ENCODE measurements at places on chromosomes 16 and 17. TPM values are rescaled to one million over a fixed set of nuclear protein-coding genes. Genes with fewer than 3 reads are reported as not detected.

DNA sequence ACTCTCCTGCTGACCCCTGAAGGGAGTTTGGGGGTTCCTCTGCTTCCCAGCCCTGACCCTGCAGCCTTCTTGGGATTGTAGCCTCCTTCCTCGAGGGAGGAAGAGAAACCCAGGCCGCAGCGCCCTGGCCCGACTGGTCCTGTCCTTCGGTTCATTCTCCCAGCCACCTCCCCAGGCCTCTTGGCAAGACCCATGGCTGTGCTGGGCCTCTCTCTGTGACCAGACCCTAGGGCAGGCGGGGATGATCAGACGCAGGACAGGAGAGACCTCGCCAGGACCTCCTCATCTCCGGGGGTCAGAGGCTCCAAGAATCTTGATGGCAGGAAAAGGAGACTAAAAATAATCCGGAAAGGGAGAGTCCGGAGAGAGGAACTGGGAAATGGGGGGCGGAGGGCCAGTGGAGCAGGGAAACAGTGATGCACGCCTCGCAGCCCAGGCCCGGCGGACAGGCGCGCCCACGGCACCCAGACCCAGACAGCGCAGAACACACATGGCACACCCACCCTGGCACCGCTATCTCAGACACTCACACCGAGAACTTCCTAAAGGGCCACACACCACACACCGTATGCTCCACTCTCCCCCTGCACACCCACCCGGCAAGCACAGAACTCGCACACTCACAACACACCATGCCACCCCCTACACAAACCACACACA, 1.2 kb downstream of the ARHGEF15 start:
- DNase-seq, result no peak

GRCh38 chr17:10072556-10073425, 125.6 kb downstream of the GAS7 start:
- no peak for DNase-seq

DNA sequence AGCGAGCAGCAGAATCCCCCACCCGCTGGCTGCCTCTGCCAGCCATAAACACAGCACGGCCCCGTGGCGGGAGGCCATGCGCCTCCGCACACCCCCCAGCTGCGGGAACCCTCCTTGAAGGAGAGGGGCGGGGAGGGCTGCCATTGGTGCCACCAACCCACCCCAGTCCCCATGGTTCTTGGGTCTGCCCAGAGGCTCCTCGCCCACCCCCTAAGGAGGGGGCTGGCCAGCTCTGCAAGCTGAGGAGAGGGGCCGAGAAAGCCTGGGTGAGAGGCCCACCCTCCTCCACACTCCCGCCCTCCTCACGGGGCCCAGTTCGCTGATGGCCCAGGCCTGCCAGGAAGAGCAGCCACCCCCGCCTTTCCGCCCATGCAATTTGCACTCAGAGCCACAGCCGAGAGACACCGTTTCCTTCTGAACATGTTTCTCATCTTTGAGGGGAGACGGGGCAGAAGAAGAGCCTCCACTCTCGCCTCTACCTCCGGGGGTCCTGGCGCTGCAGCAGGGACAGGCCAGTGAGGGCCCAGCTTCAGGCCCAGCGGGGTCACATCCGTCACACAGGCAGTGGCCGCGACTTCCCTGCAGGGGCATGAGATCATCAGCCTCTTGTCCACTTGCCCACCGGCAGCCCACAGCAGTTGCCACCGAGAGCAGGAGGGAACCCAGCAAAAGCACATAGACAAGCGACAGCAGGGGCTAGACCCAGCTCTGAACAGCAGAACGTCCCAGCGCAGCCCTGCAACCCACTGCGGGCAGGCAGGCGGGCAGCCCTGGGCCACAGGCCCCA, 23.0 kb downstream of the KATNB1 start:
- peak; percentile 45 for DNase-seq

DNA sequence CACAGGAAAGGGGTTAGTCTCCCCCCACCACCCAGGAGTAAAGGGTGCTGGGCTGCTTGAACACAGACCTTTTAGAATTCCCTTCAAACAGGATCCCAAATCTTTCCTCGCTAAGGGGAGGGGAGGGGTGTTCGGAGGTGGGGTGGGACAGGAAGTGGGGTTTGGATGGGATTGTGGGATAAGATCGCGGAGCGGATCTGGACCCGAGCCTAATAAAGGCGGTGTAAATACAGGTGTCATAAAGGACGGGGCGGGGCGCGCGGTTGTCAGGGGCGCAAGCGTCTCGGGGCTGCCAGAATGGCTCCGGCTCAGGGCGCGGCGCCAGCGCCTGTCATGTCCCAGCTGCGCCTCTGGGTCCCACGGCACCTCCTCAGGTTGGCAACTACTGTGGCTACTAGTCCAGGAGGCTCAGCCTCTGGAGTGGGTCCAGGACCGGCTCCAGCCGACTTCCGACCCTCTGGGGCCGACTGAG, 59.8 kb upstream of the FBXO47 start:
- peak; percentile 81 for DNase-seq

GRCh38 chr17:65048441-65048840, 8.1 kb downstream of the GNA13 start:
- no peak for DNase-seq

- peak; percentile 76 for DNase-seq
Measured at GRCh38 chr16:81779536-81780320, 637 bp downstream of the PLCG2 start.

- DNase-seq, result no peak
Measured at GRCh38 chr16:71467810-71468209, 5.8 kb upstream of the ZNF23 start.

DNA sequence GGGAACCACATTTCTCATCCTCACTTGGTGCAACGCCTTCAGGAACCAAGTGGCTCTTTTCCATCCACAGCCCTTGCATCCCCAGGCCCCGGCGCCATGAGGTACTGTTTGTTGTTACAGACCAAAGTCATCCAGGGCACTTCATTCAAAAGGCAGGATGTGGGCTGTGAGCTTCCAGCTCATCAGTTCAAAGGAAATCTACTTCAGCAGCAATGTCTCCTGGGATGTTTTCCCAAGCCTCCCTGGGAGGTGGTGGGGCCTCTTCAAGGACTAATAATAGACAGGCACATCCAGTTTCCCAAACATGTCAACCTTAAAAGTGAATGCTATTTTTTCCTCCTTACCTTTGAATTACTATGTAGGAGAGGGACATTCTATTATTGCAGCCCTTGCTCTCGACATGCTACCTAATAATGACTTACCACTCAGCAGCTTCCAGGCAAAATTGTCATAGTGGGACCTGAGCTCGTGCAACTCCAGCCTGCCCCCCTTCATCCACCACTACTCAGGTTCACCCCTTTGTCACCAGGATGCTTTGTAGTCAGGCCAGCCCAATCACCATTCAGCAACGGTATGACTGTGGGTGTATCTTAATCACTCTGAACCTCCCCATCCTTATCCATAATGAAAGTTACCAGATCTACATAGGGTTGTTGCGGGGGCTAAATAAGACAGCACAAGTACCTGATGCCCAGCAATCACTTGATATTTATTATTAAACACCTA, 1.7 kb upstream of the PRKCB start:
- DNase-seq, result no peak

DNA sequence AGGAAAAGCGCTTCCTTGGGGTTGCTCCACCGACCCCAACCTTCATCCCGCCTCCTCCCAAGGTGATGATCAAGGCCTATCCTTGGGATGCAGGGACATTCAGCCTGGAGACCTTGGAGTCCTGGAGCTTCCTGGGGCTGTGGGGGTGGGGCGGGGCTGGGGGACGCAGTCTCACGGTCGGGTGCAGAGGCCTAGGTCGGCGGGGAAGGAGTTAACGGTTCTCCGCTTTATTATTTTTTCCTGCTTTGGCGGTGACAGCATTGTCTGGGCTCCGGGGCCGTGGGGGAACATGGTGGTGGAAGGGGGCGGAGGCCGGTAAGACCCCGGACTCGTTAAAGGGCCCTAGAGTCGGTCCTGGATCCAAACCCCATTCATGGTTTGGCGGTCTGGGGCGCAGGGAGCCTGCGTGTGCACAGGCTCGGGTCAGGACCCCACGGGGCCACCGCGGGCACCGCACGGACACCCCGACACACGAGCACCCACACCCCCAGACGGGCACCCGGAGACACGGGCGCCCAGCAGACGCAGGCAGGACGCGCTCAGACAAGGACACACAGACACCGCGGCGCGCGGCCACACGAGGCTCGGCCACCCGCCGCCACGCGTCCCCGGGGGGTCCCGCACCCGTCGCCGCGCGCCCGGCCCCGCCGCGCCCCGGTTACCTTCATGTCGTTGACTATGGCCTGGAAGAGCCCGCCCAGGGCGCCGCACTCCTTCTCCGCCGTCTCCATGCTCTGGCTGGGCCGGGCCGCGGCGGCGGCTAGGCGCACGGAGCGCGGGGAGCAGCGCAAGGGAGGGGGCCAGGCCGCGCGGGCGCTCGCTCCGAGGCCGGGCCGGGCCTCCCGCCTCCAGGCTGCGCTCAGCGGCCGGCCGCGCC, 554 bp downstream of the MTSS2 start:
- no peak for DNase-seq

The HBA2 gene
- total RNA-seq, result 232 TPM

The GRAPL gene
- 10.8 TPM for total RNA-seq

The STX4 gene
- 86.1 TPM for total RNA-seq

The HGS gene
- 92.0 TPM for total RNA-seq

The PPP1R27 gene
- not detected for total RNA-seq

The CFAP97D1 gene
- total RNA-seq, result not detected

The CIAPIN1 gene
- 37.0 TPM for total RNA-seq

Data from lower lobe of right lung (tissue), 2 donors.